ENCODE measurements at places on chromosomes 12 and 14.

DNA sequence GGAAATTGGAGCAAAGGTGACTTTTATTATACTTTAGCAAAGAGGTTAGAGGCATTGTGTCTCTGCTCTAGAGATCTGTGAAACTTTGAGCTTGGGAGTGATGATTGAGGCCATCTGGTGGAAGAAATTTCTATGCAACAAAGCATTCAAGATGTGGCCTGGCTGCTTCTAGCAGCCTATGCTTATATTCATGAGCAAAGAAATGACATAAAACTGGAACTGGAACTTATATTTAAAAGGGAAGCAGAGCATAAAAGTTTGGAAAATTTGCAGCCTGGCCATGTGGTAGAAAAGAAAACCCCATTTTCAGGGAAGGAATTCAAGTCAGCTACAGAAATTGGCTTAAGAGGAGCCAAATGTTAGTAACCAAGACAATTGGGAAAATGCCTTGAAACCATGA lies 70.4 kb downstream of the SDR9C7 start:
- no peaks in the 10 kb centered on the region for H3K27me3 ChIP-seq
- H3K36me3 ChIP-seq = no peaks in the 10 kb centered on the region
- no peak overlapping the region for H3K27ac ChIP-seq
- no peak overlapping the region for H3K4me3 ChIP-seq
- no peaks in the 10 kb centered on the region for H3K4me1 ChIP-seq

DNA sequence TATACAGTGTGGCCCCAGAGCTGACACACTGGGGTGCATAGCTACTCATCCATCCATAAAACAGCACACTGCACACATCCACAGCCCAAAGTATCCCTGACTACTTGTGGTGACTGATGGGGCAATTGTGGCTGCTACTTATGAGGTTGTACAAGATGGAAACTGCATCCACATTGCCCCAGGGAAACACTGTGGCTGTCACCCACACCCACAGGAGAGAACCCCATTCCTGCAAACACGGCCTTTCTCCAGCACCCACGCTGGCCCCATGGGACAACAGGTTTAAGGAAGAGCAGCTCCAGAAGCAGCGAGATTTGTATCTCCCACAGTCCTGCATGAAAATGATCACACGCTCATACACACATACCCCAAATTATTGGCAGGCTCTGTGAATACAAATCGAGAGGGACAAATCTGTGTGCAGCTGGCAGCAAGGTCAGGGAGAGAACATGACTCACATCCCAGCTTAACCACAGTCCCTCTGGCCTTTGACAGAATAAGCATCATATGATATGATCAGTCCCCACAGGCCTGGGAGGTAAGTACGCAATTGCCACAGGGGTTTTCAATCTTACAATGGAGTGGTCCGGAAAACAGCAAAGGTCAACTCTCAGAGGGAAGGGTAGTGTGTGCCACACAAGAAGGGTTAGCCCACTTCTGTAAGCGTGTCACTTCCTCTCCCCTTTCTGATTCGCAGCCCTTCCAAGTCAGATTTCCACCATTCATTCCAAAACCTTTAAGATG lies 61.9 kb downstream of the ESR2 start:
- peak; percentile 69 for DNase-seq
- no peak overlapping the region for H3K4me3 ChIP-seq
- peak overlapping the region; percentile 61 for H3K27ac ChIP-seq
- H3K27me3 ChIP-seq = no peaks in the 10 kb centered on the region

GRCh38 chr12:26086936-26087335 lies 37.9 kb downstream of the BHLHE41 start:
- no peaks in the 10 kb centered on the region for H3K27me3 ChIP-seq
- H3K4me1 ChIP-seq = peaks cover 9% of the 10 kb centered on the region
- no peak overlapping the region for H3K4me3 ChIP-seq
- DNase-seq = no peak
- no peaks in the 10 kb centered on the region for H3K36me3 ChIP-seq

DNA sequence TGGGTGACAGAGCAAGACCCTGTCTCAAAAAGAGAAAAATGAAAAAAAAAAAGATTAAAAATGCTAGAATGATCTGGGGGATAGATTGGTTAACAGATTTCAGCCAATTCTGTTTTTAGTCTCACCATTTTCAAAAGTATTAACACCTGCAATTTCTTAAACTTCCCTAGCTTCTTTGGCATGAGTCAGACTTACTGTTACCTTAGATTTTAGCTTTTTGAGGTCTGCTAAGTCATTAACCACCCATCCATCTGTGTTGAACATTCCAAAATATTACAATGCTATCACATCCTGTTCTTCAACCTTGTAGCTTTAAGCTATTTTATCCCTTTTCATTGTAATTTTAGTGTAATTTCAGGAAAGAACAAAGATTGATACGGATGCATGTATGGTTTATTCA lies 59.3 kb downstream of the PPP1R13B start:
- no peak overlapping the region for H3K4me3 ChIP-seq
- peaks cover 25% of the 10 kb centered on the region for H3K36me3 ChIP-seq
- DNase-seq = no peak
- peaks cover 5% of the 10 kb centered on the region for H3K4me1 ChIP-seq

- H3K36me3 ChIP-seq = no peaks in the 10 kb centered on the region
- DNase-seq = no peak
- H3K4me1 ChIP-seq = no peaks in the 10 kb centered on the region
- H3K27me3 ChIP-seq = no peaks in the 10 kb centered on the region
- no peak overlapping the region for H3K4me3 ChIP-seq
- no peak overlapping the region for H3K27ac ChIP-seq
Observed at GRCh38 chr12:16562435-16562834, 43.5 kb downstream of the LMO3 start.

DNA sequence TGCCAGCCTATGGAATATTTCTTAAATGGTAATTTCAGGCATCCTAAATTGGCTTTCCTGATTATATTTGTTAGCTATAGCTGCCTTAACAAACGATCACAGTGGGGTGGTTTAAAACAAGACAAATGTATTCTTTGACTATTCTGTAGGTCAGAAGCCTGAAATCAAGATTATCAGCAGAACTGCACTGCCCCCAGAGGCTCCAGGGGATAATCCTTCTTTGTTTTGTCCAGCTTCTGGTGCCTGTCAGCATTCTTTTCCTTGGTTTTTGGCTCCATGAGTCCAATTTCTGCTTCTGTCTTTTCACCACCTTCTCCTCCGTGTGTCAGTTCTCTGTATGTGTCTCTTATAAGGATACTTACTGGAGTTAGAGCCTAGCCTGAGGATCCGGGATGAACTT lies 1282.2 kb upstream of the USP15 start:
- no peaks in the 10 kb centered on the region for H3K36me3 ChIP-seq
- H3K27me3 ChIP-seq = no peaks in the 10 kb centered on the region
- peak; percentile 16 for DNase-seq
- H3K27ac ChIP-seq = no peak overlapping the region

GRCh38 chr14:49947506-49947905 lies 54.6 kb downstream of the ARF6 start:
- no peak for DNase-seq
- H3K27me3 ChIP-seq = no peaks in the 10 kb centered on the region
- H3K4me1 ChIP-seq = peaks cover 42% of the 10 kb centered on the region
- no peak overlapping the region for H3K27ac ChIP-seq
- H3K4me3 ChIP-seq = no peak overlapping the region

All from MCF 10A (cell line).